Mammary epithelial cell (primary cell): ENCODE measurements at places on chromosomes 12 and 14. TPM values are rescaled to one million over a fixed set of nuclear protein-coding genes. Genes with fewer than 3 reads are reported as not detected.

DNA sequence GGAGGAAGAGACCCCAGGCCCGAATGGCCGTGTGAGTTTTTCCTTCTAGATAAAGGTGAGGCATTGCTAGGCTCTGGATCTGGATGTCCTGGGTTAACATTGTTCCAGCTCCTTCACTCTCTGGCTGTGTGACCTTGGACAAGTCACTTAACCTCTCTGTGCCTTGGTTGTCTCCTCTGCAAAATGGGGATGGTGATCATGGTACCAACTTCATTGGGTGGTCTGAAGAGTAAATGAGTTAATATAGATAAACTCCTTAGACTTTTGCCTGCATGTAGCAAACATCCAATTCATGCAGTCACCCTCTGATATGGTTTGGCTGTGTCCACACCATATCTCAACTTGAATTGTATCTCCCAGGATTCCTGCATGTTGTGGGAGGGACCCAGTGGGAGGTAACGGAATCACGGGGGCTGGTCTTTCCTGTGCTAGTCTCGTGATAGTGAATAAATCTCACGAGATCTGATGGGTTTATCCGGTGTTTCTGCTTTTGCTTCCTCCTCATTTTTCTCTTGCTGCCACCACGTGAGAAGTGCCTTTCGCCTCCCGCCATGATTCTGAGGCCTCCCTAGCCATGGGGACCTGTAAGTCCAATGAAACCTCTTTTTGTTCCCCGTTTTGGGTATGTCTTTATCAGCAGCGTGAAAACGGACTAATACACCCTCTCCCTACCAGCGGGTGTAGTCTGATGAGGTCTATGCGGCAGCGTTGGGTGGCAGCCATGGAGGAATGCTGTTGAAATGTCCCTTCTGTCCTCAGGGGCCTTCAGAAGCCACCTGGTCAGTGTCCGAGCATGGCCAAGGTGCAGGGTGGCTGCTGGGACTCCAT, 256.1 kb downstream of the GLT1D1 start:
- DNase-seq: no peak

DNA sequence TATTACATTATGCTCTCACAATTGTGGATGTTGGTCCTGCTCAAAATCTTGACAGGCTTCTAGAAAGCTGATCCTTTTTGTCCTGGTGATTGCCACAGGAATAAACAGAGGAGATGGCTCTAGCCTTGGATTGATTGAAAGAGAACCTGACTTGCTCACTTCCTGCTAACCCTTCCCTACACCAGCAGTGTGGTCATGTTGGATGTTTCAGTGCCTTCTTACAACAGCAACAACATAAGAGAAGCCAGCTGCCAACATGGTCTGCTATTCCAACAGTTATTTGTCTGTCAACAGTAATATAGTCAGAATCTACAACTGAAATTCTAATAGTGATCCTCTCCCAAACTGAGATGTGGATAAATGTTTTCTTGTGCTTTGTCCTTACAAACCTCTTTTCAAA, 311.6 kb upstream of the DIO2 start:
- DNase-seq: no peak

DNA sequence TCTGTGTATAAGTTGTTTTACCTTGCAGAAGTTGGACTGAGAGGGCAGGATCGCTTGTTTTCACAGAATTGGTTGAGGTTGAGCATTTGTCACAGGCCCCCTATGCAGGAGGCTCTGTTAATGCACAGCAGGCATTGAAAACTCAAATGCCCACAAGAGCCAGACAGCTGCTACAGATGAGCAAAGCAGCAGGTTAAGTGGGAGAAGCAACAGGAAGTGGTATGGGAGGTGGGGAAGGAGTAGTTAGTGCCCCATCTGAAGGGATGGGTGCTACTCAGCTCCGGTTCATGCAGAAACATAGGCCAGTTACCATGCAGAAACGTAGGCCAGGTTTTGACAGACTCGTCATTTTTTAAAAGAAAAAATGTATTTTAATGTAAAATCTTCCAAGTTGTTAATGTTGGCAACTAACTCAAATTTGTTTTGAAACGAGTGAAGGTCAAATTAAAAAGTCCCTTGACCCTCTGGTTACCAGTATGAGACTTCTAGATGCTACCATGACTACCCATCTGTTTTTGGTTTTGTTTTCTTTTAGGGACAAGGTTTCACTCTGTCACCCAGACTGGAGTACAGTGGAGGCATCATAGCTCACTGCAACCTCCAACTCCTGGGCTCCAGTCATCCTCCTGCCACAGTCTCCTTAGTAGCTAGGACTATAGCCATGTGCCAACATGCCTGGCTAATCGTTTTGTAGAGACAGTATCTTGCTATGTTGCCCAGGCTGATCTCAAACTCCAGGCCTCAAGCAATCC, 84.7 kb upstream of the FRMD6 start:
- no peak for DNase-seq

Gene CSRP2
- 35.9 and 45.9 TPM in 2 replicates for total RNA-seq

DNA sequence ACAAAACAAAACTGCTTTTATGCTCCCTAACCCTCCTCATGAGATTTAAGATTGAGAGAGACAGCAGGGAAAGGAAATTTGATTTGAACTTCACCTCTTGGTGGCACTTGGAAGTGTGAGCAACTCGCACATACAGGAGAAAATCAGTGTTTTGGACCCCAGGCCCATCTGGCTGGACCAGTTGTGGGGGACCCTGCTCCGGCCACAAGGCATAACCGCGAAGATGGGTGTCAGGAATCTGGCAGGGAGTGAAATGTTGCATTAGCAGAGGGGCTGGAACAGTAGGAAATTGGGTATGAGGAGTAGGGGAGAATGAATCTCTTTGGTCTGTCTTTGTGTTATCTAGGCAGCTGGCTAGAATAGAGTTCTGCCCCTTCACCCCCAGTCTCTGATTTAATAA, 1.2 kb downstream of the CIROP start:
- DNase-seq: no peak

GRCh38 chr14:99518441-99519346, 37.5 kb downstream of the CCNK start:
- peak; percentile 58 for DNase-seq

DNA sequence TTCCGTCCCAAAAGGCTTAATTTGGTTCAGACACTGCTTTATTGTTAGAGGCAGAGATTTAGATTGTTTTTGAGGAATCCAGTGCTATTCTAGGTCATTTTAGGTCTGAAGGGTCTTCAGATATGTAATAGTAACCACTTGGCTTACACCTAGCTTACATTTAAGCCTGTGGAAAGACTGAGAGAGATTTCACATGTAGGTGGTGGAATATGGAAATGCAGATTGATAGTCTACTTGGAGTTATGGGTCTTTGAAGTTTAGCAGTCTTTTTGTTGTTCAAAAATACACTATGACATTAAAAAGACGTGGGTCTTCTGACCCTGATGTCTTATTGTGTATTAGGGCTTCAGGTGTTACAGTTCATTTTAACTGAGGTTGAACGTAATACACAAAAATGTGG, 51.4 kb upstream of the CCT2 start:
- DNase-seq: no peak

Gene KCNA5
- total RNA-seq: not detected in 2 replicates

- DNase-seq: peak; percentile 35
Observed at GRCh38 chr12:3777206-3777809, 24.4 kb upstream of the CRACR2A start.

GRCh38 chr12:99146185-99146584, 501.1 kb downstream of the APAF1 start:
- DNase-seq: no peak

Gene ART4
- total RNA-seq: not detected

- no peak for DNase-seq
Observed at GRCh38 chr12:107670999-107671643, 14.5 kb upstream of the PWP1 start.

- no peak for DNase-seq
Observed at GRCh38 chr12:106364261-106364660, 6.7 kb downstream of the POLR3B start.

Gene RAD51AP1
- total RNA-seq: 8.7 and 23.4 TPM in 2 replicates

Gene SVOP
- not detected in 2 replicates for total RNA-seq

- DNase-seq: no peak
Observed at GRCh38 chr12:57233357-57234232, 4.1 kb downstream of the SHMT2 start.

Gene NRIP2
- total RNA-seq: not detected in 2 replicates

Gene DTX3
- total RNA-seq: 1.6 and 4.1 TPM in 2 replicates

Gene SERPINA3
- 2.1 and 5.2 TPM in 2 replicates for total RNA-seq

Gene CRADD
- 13.3 and 15.2 TPM in 2 replicates for total RNA-seq

DNA sequence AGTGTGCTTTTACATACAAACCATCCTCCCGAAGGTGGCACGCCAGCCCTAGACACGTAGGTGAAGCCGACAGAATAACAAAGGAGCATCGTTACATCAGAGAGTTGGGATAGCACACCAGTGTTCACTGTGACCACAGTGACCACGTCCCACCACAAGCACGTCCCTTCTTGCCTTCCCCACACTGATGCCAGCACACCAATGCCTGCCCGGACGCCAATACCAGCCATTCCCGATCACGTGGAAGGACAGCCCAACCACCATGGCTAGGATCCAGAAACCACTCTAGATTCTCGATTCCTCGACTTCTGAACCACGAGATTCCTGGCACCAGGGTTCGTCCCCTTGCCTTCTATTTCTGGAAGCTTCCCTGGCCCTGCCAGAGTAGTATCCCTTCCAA, 48.0 kb upstream of the GPR68 start:
- DNase-seq: peak; percentile 91

DNA sequence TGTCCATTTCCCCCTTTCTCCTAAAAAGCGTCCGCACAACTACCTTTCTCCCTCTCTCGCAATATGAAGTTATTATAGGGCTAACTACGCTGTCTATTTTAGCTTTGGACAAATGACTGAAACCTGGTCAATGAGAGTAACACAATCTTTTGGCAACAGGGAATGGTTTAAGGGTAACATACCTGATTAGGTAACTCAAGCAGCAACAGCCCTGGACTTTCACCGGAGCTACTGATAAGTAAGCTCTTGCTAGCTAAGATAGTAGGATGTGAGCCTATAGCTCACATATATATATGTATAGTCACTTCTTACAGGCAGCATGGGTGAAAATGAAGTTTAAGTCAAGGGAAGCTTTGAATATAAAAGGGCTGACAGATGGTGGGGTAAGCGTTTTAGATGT, 313.0 kb downstream of the CEP128 start:
- DNase-seq: no peak

Gene ITGA7
- 0.33 TPM for total RNA-seq

DNA sequence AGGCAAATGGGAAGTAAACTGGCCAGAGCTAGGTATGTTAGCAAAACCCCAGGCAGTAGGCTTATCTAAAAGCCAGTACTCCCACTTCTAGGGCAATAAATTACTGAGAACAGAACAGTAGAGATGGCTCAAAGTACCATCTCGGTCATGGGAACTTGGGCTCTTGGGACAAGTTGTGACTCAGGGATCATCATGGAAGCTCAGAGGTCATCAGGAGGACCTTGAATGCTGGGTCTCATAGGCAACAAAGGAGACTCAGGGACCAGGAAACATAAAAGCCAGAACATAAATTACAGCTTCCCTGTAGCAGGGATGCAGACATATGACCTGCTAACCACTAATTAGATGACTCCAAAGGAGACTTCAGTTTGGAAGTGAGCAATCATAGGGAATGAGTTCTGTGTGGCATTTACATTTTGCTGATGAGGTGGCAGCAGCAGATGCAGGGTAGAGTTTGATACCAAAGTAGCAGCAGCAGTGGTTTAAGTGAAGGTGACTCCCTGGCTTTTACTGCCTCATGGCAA, 97.6 kb upstream of the SCAF11 start:
- peak; percentile 14 for DNase-seq

- no peak for DNase-seq
Observed at GRCh38 chr12:72133497-72134055, 138.6 kb upstream of the TRHDE start.

DNA sequence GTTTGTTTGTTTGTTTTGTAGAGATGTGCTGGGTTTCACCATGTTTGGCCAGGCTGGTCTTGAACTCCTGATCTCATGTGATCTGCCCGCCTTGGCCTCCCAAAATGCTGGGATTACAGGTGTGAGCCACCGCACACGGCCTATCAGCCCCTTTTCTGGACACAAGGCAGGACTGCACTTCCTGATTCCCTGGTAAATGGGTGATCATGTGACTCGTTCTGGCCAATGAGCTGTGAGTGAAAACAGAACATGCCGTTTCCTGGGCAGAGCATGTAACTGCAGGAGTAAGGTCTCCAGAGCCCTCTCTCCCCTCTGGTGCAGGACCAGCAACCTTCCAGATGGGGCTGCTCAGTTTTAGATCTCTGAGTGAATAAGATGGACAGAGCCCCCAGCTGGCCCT, 92.7 kb downstream of the ITPK1 start:
- DNase-seq: no peak

Gene EMP1
- total RNA-seq: 33.7 TPM

GRCh38 chr14:71130491-71131179, 223.4 kb downstream of the PCNX1 start:
- peak; percentile 27 for DNase-seq

DNA sequence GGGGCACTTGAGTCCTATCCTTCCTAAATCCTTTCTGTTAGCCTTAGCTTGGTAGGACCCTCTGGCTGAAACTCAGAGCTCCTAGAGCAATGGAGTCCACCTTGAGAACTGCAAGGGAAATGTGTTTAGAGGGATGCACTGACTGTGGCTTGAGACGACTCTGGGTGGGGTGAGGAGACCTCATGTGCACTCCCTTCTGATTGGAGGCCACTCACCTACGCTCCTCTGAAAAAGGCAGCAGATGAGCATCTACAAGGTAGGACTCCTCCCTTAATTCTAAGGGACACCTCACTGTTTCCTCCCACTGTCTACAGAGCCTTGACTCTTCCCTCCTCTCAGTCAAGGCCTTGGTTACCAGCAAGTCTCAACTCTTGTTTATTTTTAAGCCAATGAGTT, 1.0 kb downstream of the MAP3K12 start:
- no peak for DNase-seq

Gene POTEM
- total RNA-seq: not detected

Gene LAG3
- total RNA-seq: 0.35 and 1.3 TPM in 2 replicates

GRCh38 chr12:122437656-122438121, 15.2 kb upstream of the CLIP1 start:
- peak; percentile 74 for DNase-seq

- no peak for DNase-seq
Observed at GRCh38 chr12:110067531-110067930, 19.2 kb upstream of the C12orf76 start.

DNA sequence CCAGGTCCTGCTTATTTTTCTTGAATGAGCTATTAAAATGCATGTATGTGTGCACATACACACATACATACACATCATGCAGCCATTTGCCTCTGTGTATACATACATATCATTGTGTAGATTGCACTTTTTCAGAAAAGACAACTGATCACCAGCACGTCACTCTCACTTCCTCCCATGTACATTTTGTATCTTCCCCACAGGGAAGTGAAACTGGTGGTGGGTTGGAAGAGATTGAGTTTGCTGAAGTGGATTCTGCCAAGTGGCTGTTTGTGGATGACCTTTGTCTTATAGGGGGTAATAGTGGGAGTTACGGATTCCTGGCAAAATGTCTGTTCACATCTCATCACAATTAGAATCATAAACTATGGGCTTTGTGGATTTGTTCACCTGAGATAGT, 448.6 kb downstream of the RAD51B start:
- no peak for DNase-seq

GRCh38 chr12:62860501-62861411, 74.2 kb downstream of the PPM1H start:
- DNase-seq: no peak

GRCh38 chr12:50508414-50508813, 3.6 kb downstream of the DIP2B start:
- no peak for DNase-seq

Gene TMEM253
- total RNA-seq: 0.33 TPM

Gene FBLN5
- total RNA-seq: 5.7 TPM

Gene STON2
- 327 TPM for total RNA-seq

Gene RERGL
- total RNA-seq: 0.83 TPM
